ENCODE measurements at places on chromosomes 5 and 9. TPM values are rescaled to one million over a fixed set of nuclear protein-coding genes. Genes with fewer than 3 reads are reported as not detected.

DNA sequence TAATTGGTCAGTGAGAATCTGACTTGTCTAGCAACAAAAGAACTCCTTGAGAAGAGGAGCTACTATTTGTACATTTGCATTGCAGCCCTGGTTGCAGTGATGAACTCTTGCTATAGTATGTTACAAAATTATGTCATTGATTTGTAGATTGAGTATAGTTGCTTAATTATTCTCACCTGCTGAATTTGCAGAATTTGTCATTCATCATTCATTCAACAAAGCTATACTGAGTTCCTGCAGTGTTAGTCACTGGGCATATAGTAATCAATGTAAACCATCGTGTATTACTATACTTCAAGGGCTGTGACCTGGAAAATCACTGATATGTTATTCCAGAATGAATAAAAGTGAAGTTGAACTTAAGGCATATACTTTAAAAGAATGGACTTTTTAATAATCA lies 50.1 kb downstream of the SLC1A3 start:
- H3K27ac ChIP-seq: no peak overlapping the region
- H3K36me3 ChIP-seq: peaks cover 36% of the 10 kb centered on the region
- DNase-seq: no peak
- no peaks in the 10 kb centered on the region for H3K27me3 ChIP-seq

- H3K4me1 ChIP-seq: peaks cover 6% of the 10 kb centered on the region
- H3K36me3 ChIP-seq: peaks cover 5% of the 10 kb centered on the region
- no peak overlapping the region for H3K27ac ChIP-seq
- no peak overlapping the region for H3K4me3 ChIP-seq
- H3K27me3 ChIP-seq: no peaks in the 10 kb centered on the region
Measured at GRCh38 chr5:134736173-134736812, 2.1 kb upstream of the CAMLG start.

GRCh38 chr5:143606043-143606752 lies 202.7 kb upstream of the NR3C1 start:
- H3K36me3 ChIP-seq: no peaks in the 10 kb centered on the region
- no peak for DNase-seq
- H3K4me1 ChIP-seq: no peaks in the 10 kb centered on the region
- no peaks in the 10 kb centered on the region for H3K27me3 ChIP-seq

GRCh38 chr5:56523790-56524575 lies 290.9 kb upstream of the ANKRD55 start:
- no peak overlapping the region for H3K27ac ChIP-seq
- no peak for DNase-seq
- H3K4me1 ChIP-seq: peaks cover 12% of the 10 kb centered on the region
- H3K36me3 ChIP-seq: no peaks in the 10 kb centered on the region
- no peak overlapping the region for H3K4me3 ChIP-seq

DNA sequence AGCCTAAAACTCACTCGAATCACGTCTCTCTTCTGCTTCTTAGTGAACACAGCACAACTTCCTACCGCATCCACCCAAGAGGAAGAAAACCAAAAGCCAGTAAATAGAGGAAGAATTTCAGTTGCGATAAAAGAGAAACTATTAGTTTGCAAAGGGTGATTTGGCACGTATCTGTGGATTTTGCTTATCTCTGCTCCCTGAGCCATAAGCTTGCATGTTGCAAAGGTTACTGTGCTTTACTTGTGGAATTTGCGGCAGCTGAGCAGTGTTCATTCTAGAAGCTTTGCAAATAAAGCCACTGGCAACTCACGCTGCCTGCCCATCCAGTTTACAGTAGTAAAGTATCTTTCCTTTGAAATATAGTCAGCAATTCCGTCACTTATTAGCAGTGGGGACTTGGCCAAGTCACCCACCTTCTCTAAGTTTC lies 149.0 kb upstream of the PCA3 start:
- no peak for DNase-seq
- no peak overlapping the region for H3K4me3 ChIP-seq
- no peaks in the 10 kb centered on the region for H3K36me3 ChIP-seq
- H3K4me1 ChIP-seq: peaks cover 9% of the 10 kb centered on the region

GRCh38 chr5:174323878-174324281 lies 278.4 kb downstream of the NSG2 start:
- peaks cover 7% of the 10 kb centered on the region for H3K27me3 ChIP-seq
- no peaks in the 10 kb centered on the region for H3K4me1 ChIP-seq
- H3K27ac ChIP-seq: no peak overlapping the region
- no peak for DNase-seq
- no peaks in the 10 kb centered on the region for H3K36me3 ChIP-seq
- H3K4me3 ChIP-seq: no peak overlapping the region

Gene SLC34A3
- not detected for total RNA-seq

Gene IRX4
- not detected for total RNA-seq
